ENCODE measurements at places on chromosomes 2 and 18. TPM values are rescaled to one million over a fixed set of nuclear protein-coding genes. Genes with fewer than 3 reads are reported as not detected.

Gene MEP1B
- total RNA-seq, result not detected

Gene TXNDC2
- not detected for total RNA-seq

Gene CYB5A
- 80.2 TPM for total RNA-seq

Gene FARSB
- total RNA-seq, result 22.0 TPM

Gene CCDC121
- 0.85 TPM for total RNA-seq

Gene CYP1B1
- 19.5 TPM for total RNA-seq

Gene OBSL1
- 31.8 TPM for total RNA-seq

Gene KCNG2
- not detected for total RNA-seq

Gene SERPINB11
- not detected for total RNA-seq

Gene PGAP1
- 13.2 TPM for total RNA-seq

Gene TUBA3E
- not detected for total RNA-seq

Gene GAREM2
- 0.72 TPM for total RNA-seq

Gene ORC4
- total RNA-seq, result 37.7 TPM

Gene SLC4A3
- 5.3 TPM for total RNA-seq

Gene GAD1
- total RNA-seq, result 4.9 TPM

Gene SOX11
- not detected for total RNA-seq

Gene SPHKAP
- not detected for total RNA-seq
